ENCODE measurements at places on chromosomes 7 and 10.
A peak's percentile ranks its signal among the peaks of the same experiment; 100 is the strongest.

DNA sequence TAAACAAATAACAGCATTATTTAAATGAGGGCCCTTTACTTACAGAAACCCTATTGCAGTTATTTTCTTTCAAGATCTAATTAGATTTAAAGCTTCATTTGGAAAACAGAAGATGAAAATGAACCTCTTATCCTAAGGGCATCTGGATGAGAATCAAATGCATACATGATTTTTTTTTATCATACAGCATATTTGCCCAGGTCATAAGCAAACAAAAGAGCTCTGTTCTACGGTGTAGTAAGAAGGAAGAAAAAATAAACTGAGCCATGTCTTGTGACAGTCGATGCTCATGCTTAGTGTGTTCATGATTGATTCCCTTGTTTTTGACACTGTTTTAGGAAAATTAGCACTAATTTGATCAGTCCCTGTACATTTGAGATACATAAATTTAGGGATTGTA, 202.6 kb upstream of the RNF32 start:
- DNase-seq, result no peak

DNA sequence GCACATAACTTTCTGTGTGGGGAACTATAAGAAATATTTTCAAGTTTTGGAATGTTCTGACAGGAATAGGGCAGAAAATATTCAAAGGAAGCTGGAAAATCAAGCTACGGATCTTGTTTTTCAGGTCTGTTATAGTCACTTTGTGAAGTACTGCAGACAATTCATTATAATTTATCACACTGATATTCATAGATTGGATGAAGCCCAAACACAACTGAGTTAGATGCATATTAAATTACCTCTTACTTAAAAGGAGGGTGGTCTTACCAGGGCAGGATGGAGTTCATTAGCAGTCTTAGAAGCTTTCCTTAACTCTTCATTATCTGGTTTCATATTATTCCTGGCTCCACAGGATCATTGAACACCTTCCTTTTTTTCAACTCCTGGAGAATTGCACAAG, 242.3 kb downstream of the DYNC1I1 start:
- DNase-seq, result no peak

DNA sequence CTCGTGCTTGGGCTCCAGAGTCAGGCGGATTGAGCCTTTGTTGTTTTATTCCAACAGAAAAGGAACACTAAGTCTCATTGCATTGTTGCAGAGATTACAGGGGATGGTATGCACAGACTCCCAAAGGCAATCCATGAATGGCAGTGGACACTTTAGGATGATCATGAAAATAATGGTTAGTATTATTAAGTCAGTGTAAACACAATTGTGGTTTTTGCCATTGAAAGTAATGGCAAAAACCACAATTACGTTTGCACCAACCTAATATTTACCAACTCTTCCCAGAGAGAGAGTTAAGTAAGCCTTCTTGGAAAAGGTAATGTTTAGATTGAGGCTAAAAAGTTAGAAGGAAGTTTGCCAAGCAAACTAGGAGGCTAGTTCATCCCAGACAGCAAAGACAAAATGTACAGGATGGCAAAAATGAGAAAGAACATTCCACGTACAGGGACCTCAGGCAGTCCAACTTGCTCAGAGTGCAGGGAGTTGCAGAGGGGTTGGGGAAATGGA, 72.9 kb upstream of the AMPH start:
- no peak for DNase-seq

- peak; percentile 24 for DNase-seq
These were observed 557 bp downstream of the TMEM120A start for GRCh38 chr7:75993689-75994387.

GRCh38 chr10:78407966-78408365, 374.3 kb downstream of the RPS24 start:
- DNase-seq, result no peak

DNA sequence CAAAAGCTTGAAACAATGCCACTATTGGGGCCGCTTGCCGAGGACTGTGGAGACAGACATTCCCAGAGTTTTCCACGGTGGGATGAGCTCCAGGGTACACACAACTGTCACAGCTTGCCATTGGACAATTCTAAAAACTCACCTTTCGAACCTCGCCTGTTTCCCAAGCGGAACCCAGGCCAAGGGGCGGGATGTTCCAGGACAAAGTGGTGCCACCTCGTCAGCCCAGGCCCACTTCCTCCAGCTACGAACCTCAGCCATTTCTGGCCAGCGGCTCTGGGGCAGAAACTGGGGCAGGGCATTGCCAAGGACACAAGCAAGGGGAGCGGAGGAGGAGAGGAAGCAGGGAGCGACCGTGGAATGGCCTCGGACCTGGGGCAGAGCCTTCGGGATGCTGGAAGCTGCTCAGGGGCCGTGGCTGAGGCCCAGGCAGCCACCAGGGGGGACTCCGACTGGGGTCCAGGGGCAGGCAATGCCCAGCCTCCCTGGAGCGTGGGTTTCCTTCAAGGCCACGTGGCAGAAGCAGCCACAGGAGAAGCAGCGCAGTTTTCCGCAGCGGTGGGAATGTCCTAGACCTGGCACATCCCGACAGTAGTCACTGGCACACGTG, 44.7 kb upstream of the INSIG1 start:
- no peak for DNase-seq

DNA sequence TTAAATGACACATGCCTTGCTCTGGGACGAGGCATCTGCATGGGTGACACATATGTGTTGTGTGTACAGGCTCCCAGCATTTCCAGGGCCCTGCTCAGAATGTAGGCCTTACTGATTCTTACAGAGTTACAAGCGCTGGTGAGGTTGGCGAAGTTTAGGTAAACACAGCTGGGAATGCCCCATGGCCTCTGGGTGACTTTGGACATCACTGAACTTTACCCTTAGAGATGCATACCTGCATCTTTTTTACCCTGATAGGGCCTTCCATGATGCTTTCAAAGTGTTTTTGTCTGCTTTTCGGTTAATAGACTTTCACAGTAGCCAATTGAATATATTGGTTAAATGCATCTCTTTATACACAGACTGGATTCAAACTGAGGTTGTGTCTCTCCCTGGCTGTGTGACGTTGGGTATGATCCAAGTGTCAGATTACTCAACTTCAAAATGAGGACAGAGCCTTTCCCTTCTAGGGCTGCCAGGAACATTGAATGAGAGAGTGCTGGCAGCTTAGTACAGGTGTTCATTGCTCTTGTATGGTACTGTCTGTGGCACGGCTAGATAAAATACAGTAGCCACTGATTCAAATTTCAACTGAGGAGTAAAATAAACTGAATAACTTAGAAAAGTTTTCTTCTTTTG, 29.5 kb downstream of the EGFR start:
- DNase-seq, result no peak

DNA sequence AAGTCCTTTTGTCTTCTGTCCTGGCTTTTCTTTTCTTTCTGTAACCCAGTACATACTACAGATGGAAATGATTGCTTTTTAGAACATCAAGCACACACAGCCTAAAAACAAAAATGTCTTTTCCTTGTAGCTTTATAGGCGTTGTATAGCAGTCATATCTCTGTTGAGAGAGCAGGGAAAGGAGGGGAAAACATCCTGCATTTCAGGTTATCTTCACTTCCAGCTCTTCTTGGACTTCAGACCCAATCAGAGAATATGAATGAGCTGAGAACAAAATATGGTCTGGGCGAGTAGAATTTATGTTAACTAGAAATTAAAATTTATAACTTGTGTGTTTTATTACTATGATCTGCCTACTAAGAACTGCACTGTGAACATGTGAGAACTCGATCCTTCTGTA, 14.7 kb downstream of the TMEM60 start:
- no peak for DNase-seq

- no peak for DNase-seq
These were observed 1.3 kb upstream of the PPIF start for GRCh38 chr10:79346012-79346340.

DNA sequence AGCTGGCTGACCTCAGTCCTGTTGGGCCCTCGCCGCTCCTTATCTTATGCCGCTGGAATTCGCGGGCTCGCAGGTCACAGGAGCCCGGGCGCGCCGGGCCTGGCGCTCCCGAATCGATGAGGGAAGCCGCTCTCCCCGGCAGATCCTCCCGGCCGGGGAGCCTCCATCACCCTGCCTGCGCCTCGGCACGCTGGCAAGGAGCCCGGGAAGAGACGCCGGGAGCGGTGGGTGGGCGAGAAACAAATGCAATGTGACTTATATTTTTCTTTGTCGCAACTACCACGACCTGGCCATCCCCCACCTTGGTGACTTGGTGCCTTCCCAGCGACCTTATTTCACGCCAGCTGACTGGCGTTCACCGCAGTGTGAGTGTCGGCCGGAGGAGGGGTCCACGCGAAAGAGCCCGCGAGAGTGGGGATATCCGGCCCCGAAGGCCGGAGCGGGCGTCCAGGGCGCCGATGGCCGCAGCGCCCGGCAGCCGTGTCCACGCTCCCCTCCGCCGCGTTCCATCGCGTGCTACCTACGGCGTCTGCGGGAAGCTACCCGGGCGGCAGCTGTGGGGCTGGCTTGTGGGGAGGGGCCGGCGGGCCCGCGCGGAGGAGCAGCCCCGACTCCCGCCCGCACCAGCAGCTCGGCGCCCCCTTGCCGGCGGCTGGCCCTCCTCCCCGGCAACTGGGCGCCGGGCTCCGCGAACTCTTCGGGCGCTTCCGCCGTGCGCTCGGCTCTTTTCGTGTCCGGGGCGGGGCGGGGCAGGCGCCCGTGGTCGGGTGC, 494 bp upstream of the BMPR1A start:
- peak; percentile 65 for DNase-seq

DNA sequence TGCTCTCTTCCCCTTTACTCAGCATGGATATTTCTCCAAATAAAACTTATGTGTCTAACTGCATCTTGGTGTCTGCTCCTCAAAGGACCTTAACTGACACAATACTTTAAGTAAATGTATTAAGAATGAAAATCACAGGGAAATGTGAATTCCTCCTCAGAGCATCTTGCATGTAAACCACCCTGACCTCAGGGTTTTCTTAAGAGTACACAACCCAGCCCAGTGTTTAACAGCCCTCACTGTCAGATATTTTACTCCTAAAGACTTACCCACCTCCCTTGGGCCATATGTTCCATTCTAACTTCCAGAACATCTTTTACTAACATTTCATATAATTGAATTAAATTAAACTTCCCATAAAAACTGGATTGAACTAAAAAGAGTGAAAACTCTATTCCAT, 315.3 kb downstream of the HPSE2 start:
- no peak for DNase-seq

DNA sequence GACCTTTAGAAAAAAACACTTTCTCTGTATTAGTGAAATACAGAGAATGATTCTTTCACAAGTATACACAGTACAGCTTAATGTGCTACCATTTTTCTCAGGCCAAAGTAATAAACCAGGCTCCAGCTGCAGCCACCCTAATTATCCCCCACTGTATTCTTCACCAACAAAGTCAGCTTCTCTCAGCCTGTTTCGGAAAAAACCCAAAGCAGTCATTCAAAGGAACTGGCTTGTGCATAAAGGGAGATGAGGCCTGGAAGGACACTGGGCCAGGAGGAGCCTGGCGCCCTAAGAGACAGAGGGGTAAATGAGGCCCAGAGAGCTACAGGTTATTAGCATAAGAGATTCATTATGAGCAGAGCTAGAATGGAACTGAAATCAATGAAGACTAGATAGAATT, 9.2 kb downstream of the USP54 start:
- no peak for DNase-seq

- DNase-seq, result no peak
These were observed 19.8 kb downstream of the IGF2BP3 start for GRCh38 chr7:23450518-23450917.

DNA sequence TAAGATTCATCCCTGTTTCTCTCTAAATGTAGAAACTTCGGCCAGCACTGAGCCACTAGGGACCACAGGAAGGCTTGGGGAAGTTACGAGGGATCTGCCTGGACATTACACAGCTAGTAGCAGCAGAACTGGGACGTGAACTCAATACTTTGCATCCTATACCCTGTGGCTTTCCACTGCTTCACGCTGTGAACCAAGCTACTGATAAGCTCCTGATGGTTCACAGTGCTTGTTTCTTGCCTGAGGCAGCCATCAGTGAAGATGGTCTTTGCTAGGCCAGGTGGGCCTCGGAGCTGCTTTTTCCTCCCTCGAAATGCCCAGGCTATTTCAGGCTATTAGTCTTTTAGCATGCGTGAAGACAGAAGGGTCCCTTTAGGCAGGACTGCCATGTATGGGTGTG, 132.7 kb downstream of the SH3PXD2A start:
- DNase-seq, result no peak

DNA sequence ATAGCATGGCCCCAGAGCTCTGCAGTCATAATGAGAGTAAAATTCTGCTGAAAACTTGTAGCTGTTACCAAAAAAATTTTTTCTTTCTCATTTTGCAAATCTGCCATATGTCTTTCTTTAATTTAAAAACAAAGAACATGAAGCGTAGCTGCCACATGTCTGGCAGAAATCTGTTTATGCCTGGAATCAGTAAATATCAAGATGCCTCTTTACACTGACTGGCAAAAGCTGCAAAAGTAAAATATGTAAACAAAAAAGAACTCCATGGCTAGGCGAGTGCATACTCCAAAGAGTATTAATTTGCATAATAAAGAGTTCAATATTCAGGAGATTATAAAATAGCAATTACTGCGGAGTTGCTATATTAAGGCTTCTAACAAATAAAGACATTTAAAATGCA, 130.9 kb upstream of the SP8 start:
- no peak for DNase-seq

DNA sequence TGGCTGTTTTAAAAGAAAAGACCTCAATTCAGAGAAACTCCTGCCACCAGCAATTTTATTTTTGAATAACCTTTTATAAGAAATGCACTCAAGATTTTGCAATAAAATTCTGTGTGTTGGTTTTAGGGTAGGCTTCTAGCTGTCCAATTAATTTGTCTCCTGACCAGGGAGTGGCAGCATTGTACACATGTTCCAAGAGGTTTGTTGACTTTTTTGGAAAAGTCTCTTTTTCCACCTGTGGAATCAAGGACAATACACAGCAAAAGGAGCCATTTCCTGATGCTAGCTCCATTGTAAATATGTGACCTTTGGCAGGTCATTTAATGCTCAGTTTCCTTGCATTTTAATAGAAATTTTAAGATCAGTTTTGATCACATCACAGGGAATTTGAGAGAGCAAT, 1.8 kb downstream of the GIMAP5 start:
- DNase-seq, result no peak

- DNase-seq, result no peak
These were observed 77.4 kb upstream of the ITGB1 start for GRCh38 chr10:33035411-33035810.

- DNase-seq, result no peak
These were observed 56.4 kb upstream of the FAM20C start for GRCh38 chr7:135731-136645.

DNA sequence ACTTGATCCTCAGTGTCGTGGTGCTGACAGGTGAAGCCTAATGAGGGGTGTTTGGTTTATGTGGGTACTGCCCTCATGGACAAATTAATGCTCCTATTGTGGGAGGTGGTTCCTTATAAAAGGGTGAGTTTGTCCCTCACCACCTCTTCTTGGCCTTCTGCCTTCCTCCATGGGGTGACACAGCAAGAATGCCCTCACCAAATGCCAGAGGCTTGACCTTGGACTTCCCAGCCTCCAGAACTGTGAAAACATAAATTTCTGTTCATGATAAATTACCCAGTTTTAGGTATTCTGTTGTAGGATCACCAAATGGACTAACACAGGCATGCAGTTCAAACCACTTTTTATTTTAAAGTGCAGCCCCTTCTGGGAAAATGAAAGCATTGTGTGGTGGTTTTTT, 39.4 kb downstream of the BAMBI start:
- no peak for DNase-seq

GRCh38 chr7:904847-905246, 28.5 kb downstream of the GET4 start:
- DNase-seq, result no peak

- no peak for DNase-seq
These were observed 13.6 kb downstream of the SNX10 start for GRCh38 chr7:26305090-26305868.

Data from omental fat pad (tissue), 4 donors.